ENCODE measurements at places on chromosomes 4 and X.
A peak's percentile ranks its signal among the peaks of the same experiment; 100 is the strongest.

GRCh38 chrX:153897899-153898298, 6.6 kb upstream of the AVPR2 start:
- no peak overlapping the region for H3K27ac ChIP-seq
- H3K4me1 ChIP-seq, result peaks cover 9% of the 10 kb centered on the region
- no peak overlapping the region for H3K4me3 ChIP-seq
- H3K27me3 ChIP-seq, result peaks cover 15% of the 10 kb centered on the region
- H3K36me3 ChIP-seq, result no peaks in the 10 kb centered on the region
- no peak for DNase-seq

- H3K27ac ChIP-seq, result no peak overlapping the region
- DNase-seq, result no peak
- no peaks in the 10 kb centered on the region for H3K4me1 ChIP-seq
- no peaks in the 10 kb centered on the region for H3K27me3 ChIP-seq
- H3K36me3 ChIP-seq, result peaks cover 8% of the 10 kb centered on the region
- no peak overlapping the region for H3K4me3 ChIP-seq
Observed at GRCh38 chr4:113524096-113524495, 237.4 kb downstream of the CAMK2D start.

DNA sequence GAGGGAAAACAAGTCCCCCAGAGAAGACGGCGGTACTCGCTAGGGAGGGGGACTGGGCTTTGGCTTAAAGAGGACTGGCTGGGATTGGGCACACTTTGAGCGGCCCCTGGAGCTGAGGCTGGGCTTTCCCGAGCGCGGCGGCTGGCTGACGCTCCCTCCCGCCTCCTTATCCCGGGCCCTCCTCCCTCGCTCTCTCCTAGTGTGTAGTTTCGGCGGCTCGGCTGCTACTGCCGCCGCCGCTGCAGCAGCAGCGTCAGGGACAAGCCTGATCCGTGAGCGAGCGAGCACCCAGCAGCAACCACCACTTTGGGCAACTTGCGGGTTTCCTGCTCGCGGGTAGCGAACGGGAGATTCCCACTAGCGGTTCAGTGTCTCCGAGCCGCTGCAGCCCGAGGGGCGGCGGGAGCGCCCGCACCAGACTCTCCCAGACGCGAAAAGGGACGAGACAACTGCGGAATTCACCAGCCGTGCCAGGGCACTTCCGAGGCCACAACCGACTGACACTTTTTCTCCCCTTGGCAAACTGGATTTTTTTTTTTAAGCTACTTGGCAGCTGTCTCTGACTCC, 632 bp upstream of the PCDH7 start:
- peak; percentile 68 for DNase-seq
- H3K27me3 ChIP-seq, result no peaks in the 10 kb centered on the region
- peaks cover 2% of the 10 kb centered on the region for H3K4me1 ChIP-seq
- peak overlapping the region; percentile 45 for H3K27ac ChIP-seq
- no peaks in the 10 kb centered on the region for H3K36me3 ChIP-seq

DNA sequence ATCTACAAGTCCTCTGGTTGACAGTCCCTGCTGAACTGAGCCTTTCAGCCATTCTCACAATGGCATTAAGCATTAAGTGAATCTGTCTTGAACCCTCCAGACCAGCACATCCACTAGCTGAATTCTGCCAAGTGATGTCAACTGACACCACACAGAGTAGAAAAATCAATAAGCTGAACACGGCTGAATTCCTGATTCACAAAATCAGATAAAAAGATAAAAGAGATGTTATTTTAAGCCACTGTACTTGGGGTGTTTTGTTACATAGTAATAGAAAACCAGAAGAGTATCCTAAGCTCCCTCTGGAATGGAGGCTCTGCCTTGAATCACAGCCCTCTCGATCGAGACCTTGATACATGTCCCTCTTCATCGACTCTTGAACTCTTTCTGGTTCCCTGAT, 336.5 kb downstream of the DMD start:
- H3K27me3 ChIP-seq, result no peaks in the 10 kb centered on the region
- no peaks in the 10 kb centered on the region for H3K4me1 ChIP-seq
- no peak overlapping the region for H3K4me3 ChIP-seq
- DNase-seq, result no peak
- no peak overlapping the region for H3K27ac ChIP-seq
- no peaks in the 10 kb centered on the region for H3K36me3 ChIP-seq

GRCh38 chr4:1365271-1366178, 18.5 kb downstream of the UVSSA start:
- no peak for DNase-seq
- 0 out of 2 replicates have a peak, but pooled peaks cover 2% of the 10 kb centered on the region for H3K4me1 ChIP-seq
- no peak overlapping the region for H3K4me3 ChIP-seq
- H3K27me3 ChIP-seq, result no peaks in the 10 kb centered on the region

- no peak overlapping the region for H3K27ac ChIP-seq
- DNase-seq, result no peak
- no peaks in the 10 kb centered on the region for H3K27me3 ChIP-seq
- H3K4me1 ChIP-seq, result peaks cover 5% of the 10 kb centered on the region
Observed at GRCh38 chr4:185344743-185345538, 50.8 kb downstream of the LRP2BP start.

- no peak overlapping the region for H3K4me3 ChIP-seq
- no peaks in the 10 kb centered on the region for H3K27me3 ChIP-seq
- no peak for DNase-seq
Observed at GRCh38 chr4:98711526-98711925, 53.1 kb upstream of the TSPAN5 start.

DNA sequence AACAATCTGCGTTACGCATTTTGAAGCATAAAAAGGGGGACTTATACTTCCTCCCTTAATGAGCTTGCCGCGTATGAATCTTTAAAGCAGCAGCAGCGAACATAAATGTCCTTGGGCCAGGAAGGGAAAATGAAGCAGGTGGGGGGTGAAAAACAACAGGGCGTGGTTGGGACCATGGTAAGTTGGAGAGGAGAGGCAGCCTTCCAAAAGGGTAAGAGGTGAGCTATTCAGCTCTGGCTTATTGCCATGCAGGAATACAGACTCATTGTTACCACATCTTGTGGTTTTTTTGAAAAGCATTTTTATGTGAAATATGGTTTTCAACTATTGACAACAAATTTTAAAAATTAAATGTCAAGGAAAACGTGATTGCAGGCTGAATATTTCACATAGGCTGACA, 710.7 kb upstream of the FAM241A start:
- DNase-seq, result no peak
- H3K4me1 ChIP-seq, result no peaks in the 10 kb centered on the region
- no peak overlapping the region for H3K4me3 ChIP-seq
- H3K36me3 ChIP-seq, result no peaks in the 10 kb centered on the region

- H3K36me3 ChIP-seq, result no peaks in the 10 kb centered on the region
- DNase-seq, result peak; percentile 8
Observed at GRCh38 chr4:148487181-148487580, 45.0 kb upstream of the NR3C2 start.

GRCh38 chr4:95124906-95125504, 367.2 kb downstream of the BMPR1B start:
- peak; percentile 76 for DNase-seq
- H3K4me3 ChIP-seq, result no peak overlapping the region
- no peaks in the 10 kb centered on the region for H3K4me1 ChIP-seq
- no peak overlapping the region for H3K27ac ChIP-seq

GRCh38 chr4:88659055-88659889, 38.4 kb downstream of the NAP1L5 start:
- H3K27me3 ChIP-seq, result no peaks in the 10 kb centered on the region
- peaks cover 15% of the 10 kb centered on the region for H3K4me1 ChIP-seq
- peaks cover 2% of the 10 kb centered on the region for H3K36me3 ChIP-seq
- no peak overlapping the region for H3K4me3 ChIP-seq

DNA sequence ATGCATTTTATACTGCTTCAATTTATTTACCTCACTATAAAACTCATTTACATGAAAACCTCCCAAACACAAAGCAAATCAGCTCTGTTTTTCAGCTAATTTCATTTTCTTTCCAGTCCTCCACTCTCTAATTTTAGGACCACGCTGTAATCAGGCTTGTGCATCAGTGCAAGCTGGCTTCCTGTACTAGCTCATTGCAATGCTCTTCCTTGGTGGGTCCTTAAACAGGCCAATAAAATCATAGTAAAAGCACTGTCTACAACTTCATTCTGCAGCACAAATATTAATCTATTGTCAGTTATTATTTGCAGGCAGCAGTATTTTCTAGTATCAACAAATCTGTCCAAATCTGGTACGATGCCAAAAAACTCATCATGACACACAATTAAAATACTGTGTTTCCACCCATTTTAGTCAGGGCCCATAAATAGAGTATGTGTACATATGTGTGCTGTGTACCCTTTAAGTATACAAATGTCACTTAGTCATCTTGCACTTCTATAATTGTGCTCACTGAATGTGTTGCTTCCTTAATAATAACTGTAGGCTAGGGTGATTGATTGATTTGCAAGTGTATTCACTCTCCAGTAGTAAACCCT, 178.2 kb upstream of the HCCS start:
- no peak overlapping the region for H3K4me3 ChIP-seq
- peak; percentile 41 for DNase-seq
- H3K36me3 ChIP-seq, result no peaks in the 10 kb centered on the region

GRCh38 chr4:61049018-61049417, 151.1 kb upstream of the ADGRL3 start:
- H3K4me1 ChIP-seq, result no peaks in the 10 kb centered on the region
- H3K27ac ChIP-seq, result no peak overlapping the region

- no peaks in the 10 kb centered on the region for H3K36me3 ChIP-seq
- H3K27me3 ChIP-seq, result no peaks in the 10 kb centered on the region
- no peak overlapping the region for H3K4me3 ChIP-seq
- H3K27ac ChIP-seq, result no peak overlapping the region
- peaks cover 4% of the 10 kb centered on the region for H3K4me1 ChIP-seq
Observed at GRCh38 chrX:129833153-129833990, 10.3 kb downstream of the ZDHHC9 start.

GRCh38 chr4:3263876-3264193, 14.9 kb downstream of the MSANTD1 start:
- no peak for DNase-seq
- H3K4me3 ChIP-seq, result no peak overlapping the region
- no peaks in the 10 kb centered on the region for H3K36me3 ChIP-seq

DNA sequence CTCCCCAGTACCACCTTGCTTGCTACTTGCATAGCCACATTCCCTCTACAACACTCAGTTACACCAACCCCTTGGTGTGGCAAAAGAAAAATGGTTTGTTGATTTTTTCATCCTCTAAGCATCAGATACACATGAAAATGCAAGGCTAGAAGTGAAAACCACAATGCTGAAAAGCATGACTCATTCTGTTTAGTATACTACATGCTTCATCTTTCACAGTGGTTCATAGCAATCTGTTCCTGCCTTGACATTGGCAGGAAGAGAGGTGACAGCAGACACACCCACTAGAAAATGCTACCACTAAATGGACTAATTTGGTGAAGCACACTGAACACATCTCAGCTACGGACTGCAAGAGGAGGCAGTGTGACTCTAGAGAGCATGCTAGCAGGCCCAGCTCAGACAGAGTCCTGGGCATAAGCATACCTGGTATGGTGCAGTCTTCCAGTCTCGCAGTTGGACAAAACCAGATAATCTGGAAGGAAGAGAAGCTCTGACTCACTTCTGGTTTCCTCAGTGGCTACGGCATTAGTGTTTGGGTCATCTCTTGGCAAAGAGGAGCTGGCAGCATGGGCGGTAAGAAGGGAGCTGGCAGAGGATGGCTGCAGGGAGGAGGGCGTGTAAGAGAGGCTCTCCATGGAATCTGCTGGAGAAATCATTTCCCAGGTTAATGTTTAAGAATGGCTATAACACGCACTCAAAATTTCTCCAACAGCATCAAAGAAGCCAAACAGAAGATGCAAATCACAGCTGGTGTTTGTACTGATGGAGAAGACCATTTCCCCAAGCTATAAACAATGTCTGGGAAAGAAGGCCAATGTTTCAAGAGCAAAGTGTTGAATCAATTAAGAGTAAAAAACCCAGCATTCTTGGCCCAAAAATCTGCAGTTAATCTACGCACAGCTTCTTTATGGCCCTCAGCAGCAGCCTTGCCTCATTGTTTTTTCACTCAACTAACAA, 37.8 kb downstream of the GAB3 start:
- H3K4me3 ChIP-seq, result no peak overlapping the region
- H3K27me3 ChIP-seq, result no peaks in the 10 kb centered on the region
- no peak overlapping the region for H3K27ac ChIP-seq
- no peaks in the 10 kb centered on the region for H3K36me3 ChIP-seq
- H3K4me1 ChIP-seq, result peaks cover 7% of the 10 kb centered on the region

DNA sequence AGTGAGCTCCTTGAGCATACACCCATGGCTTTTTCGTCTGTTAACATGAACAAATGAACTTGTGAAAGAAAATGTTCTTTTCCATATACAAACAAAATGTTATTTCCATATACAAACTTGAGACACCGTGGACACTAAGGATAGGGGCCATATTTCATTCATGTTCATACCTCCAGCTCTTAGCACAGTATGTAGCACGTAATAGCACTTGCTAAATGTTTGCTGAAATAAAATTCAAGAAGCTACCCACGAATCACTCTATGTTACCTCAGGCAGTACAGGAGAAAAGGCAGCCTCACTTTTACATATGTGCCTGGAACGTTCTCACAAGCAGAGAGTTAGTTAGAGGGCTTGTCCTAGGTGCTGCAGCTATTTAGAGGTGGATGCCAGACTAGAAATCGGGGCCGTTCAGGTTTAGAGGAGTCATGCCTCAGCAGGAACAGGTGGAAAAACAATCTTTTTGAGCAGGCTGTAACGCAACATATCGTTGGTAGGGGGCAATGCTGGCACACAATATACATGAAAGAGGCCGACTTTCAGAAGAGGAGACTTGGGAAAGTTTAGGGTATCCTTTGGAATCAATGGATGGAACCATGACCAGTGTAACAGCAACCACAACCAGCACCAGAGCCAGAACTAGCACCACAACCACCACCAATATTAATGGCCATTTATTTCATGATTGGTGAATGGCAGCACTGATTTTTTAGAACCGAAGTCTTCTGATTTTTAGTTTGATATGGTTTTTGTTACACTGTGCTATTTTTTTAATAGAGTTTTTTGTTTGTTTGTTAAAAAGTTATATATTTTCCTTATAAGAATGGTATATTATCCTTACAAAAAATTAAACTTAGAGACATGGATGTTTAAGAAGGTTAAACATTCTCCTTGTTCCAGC, 14.8 kb upstream of the PAQR3 start:
- H3K27me3 ChIP-seq, result peaks cover 5% of the 10 kb centered on the region
- no peak for DNase-seq
- H3K4me1 ChIP-seq, result no peaks in the 10 kb centered on the region
- no peak overlapping the region for H3K27ac ChIP-seq
- no peaks in the 10 kb centered on the region for H3K36me3 ChIP-seq
- H3K4me3 ChIP-seq, result no peak overlapping the region

GRCh38 chrX:9677098-9677739, 88.4 kb downstream of the GPR143 start:
- no peak overlapping the region for H3K4me3 ChIP-seq
- H3K4me1 ChIP-seq, result no peaks in the 10 kb centered on the region
- peak; percentile 64 for DNase-seq
- no peak overlapping the region for H3K27ac ChIP-seq

All from IMR-90 (cell line).